ENCODE measurements at places on chromosomes 7 and 10. TPM values are rescaled to one million over a fixed set of nuclear protein-coding genes. Genes with fewer than 3 reads are reported as not detected.

The PAPOLB gene
- total RNA-seq, result 0.12 TPM

The WIPF3 gene
- not detected for total RNA-seq

The PHKG1 gene
- 0.66 TPM for total RNA-seq

The ENTPD1 gene
- total RNA-seq, result under 0.01 TPM

The SPDYE3 gene
- total RNA-seq, result not detected

The SLC26A5 gene
- total RNA-seq, result not detected

The PODXL gene
- total RNA-seq, result 3.2 TPM

The NODAL gene
- not detected for total RNA-seq

The PDLIM1 gene
- 4.8 TPM for total RNA-seq

The PTF1A gene
- total RNA-seq, result not detected

The CACNB2 gene
- 0.33 TPM for total RNA-seq

The ACHE gene
- total RNA-seq, result 0.25 TPM

The CYP2C8 gene
- total RNA-seq, result not detected

The DNMBP gene
- 26.0 TPM for total RNA-seq

The TMEM229A gene
- not detected for total RNA-seq

The FOXI2 gene
- not detected for total RNA-seq

The SLC18A2 gene
- total RNA-seq, result not detected

The PLEKHS1 gene
- not detected for total RNA-seq

The INA gene
- total RNA-seq, result 0.50 TPM

The ALDH18A1 gene
- 96.8 TPM for total RNA-seq

The ALKBH4 gene
- total RNA-seq, result 17.6 TPM

The SCD gene
- total RNA-seq, result 532 TPM

The NEURL1 gene
- 1.00 TPM for total RNA-seq

The OR6V1 gene
- total RNA-seq, result not detected

The COPG2 gene
- total RNA-seq, result 39.0 TPM
